ENCODE measurements at places on chromosomes 5 and 9.

- DNase-seq = no peak
- H3K4me1 ChIP-seq = no peaks in the 10 kb centered on the region
- no peak overlapping the region for H3K27ac ChIP-seq
- no peak overlapping the region for H3K4me3 ChIP-seq
Observed at GRCh38 chr5:112546946-112547592, 128.0 kb upstream of the EPB41L4A start.

- DNase-seq = no peak
- H3K36me3 ChIP-seq = no peaks in the 10 kb centered on the region
- H3K27me3 ChIP-seq = no peaks in the 10 kb centered on the region
Observed at GRCh38 chr9:115891929-115892328, 261.7 kb upstream of the PAPPA start.

- H3K27me3 ChIP-seq = no peaks in the 10 kb centered on the region
- no peak overlapping the region for H3K4me3 ChIP-seq
- H3K4me1 ChIP-seq = no peaks in the 10 kb centered on the region
- H3K36me3 ChIP-seq = no peaks in the 10 kb centered on the region
- H3K27ac ChIP-seq = no peak overlapping the region
Observed at GRCh38 chr5:115033861-115034260, 135.8 kb downstream of the TRIM36 start.

- no peak for DNase-seq
- peak overlapping the region; percentile 86 for H3K27ac ChIP-seq
- H3K4me3 ChIP-seq = peak overlapping the region; percentile 6
- peaks cover 92% of the 10 kb centered on the region for H3K4me1 ChIP-seq
- H3K36me3 ChIP-seq = no peaks in the 10 kb centered on the region
- no peaks in the 10 kb centered on the region for H3K27me3 ChIP-seq
Observed at GRCh38 chr5:151678713-151679112, 8.0 kb downstream of the SPARC start.

All from gastrocnemius medialis (tissue), 4 donors.